ENCODE measurements at places on chromosomes 16 and 17. TPM values are rescaled to one million over a fixed set of nuclear protein-coding genes. Genes with fewer than 3 reads are reported as not detected.

Gene TMEM238L
- not detected for total RNA-seq

Gene CSH1
- total RNA-seq = not detected

Gene PNMT
- not detected for total RNA-seq

Gene KRTAP2-1
- not detected for total RNA-seq

Gene MYH1
- 0.09 TPM for total RNA-seq

Gene ARHGAP44
- 1.6 TPM for total RNA-seq

Gene RND2
- total RNA-seq = 1.00 TPM
